ENCODE measurements at places on chromosomes 2 and 18. TPM values are rescaled to one million over a fixed set of nuclear protein-coding genes. Genes with fewer than 3 reads are reported as not detected.

GRCh38 chr2:134706587-134707329 is 12.0 kb downstream of the TMEM163 start:
- no peak for DNase-seq

Gene PRSS56
- 0.19 TPM for total RNA-seq

- DNase-seq = no peak
Measured at GRCh38 chr18:58492891-58493469, 135.9 kb downstream of the ALPK2 start.

DNA sequence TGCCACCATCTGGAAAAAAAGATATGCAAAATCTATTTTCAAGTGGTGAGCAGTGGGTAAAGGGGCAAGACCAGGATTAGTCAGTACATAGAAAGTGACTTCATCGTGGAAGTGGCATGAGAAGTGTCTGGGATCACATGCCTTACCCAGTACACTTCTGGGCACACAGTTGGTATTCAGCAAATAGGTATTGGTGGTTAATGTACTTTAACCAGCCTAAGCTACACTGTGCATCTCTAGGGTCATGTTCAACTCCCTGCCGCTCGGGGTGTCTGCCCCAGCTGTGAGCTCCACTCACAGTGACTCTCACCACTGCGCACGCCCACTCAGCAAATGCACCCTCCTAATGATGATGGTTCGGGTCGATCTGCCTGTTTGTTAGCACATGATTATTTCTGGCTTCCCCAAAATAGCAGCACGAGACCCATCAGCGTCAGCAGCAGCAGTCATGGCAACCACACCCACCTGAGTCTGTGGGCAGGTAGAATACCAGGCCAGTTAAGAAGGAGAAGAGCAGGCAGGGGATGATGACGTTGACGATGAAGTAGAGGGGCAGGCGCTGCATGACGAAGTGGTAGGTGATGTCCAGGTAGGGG is 11.1 kb downstream of the CHRNA1 start:
- DNase-seq = no peak

- DNase-seq = no peak
Measured at GRCh38 chr18:4146797-4147196, 308.3 kb downstream of the DLGAP1 start.

GRCh38 chr2:181124497-181124896 is 144.1 kb downstream of the UBE2E3 start:
- no peak for DNase-seq

DNA sequence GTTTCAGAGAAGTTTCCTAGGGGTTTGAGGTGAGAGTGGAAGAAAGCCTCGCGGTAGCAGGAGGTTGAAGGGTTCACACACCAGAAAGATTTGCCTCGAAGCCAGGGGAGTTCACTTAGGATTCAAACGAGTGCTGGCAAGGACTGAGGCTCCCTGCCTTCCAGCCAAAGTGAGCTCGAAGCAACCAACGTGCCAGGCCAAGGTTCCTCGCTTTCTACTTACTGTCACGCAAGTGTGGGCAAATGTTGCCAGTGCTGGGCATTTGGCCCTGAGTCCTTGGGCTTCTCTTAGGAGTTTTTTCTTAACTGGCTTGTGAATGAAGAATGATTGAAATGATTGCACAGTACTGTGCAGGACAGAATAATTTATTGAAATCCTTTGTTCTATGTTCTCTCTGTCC is 53.6 kb downstream of the TMEM178A start:
- no peak for DNase-seq

GRCh38 chr2:145813481-145813880 is 1293.6 kb upstream of the ZEB2 start:
- DNase-seq = no peak

DNA sequence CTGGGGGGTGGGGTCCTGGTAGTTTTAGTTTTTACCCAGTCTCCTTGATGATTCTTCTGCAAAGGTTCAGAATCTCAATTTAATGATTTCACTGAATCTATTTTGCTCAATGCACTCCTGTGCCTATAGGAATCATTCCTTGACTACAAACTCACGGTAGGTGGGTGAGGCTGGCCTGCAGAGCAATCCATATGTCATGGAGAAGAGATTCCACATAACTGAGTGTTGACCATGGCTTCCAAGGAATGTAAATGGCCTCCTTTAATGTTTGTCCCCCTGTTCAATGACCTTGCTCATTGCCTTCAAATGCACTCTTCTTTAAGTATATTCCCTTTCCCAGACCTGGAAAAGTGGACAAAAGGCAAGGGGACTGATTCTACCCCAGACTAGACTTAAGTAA is 12.5 kb downstream of the FAP start:
- DNase-seq = no peak

Gene SIX3
- total RNA-seq = not detected

Gene HOXD9
- total RNA-seq = 0.14 TPM

DNA sequence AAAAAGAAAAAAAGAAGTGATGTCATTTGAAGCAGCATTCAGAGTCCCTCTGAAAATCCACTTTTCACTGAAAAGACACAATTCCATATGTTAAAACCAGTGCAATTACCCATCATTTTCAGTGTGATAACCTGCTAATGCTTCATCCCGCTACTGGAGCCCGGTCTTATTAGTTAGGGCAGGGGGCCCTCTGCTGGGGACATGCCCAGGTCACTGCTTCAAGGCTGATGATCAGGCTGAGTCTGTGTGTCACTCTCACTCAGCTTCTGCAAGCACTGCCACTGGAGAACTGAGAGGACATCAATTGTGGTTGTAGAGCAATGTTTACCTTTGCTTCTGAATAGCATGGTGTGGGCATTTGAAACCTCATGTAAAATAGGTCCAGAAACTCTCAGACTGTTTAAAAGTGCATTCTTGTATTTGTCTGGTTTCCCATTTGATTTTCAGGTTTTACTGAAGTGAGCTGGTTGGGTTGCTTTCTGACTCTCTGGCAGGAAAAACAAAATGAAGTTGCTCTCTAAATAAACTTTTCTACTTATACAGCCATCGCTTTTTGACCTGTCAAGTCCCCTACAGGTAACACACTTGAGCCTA is 49.2 kb upstream of the NXPH2 start:
- no peak for DNase-seq

Gene LCT
- 1.1 TPM for total RNA-seq

Gene CTAGE1
- not detected for total RNA-seq

DNA sequence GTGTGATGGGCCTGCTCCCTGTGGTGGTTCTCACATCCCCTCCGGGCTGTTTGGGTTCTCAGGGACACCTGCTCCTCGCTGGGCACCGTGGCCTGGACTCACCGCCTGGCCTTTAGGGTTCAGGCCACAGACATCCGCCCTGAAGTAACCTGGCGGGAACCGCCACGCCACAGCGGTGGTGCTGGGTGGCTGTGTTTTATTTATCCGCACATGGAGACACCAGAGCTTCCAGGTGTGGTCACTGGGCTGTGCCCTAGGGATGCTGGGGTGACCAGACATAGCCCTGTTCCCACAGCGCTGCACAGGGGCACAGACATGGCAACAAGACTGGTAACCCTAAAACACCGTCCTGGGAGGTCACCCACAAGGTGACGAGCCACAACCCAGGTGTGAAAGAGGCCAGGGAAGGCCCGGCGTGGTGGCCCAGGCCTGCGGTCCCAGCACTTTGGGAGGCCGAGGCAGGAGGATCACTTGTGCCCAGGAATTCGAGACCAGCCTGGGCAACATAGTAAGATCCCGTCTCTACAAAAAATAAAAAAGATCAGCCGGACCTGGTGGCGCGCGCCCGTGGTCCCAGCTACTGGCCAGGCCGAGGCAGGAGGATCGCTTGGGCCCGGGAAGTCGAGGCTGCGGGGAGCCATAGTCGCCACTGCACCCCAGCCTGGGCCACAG is 649 bp upstream of the HSBP1L1 start:
- DNase-seq = no peak

DNA sequence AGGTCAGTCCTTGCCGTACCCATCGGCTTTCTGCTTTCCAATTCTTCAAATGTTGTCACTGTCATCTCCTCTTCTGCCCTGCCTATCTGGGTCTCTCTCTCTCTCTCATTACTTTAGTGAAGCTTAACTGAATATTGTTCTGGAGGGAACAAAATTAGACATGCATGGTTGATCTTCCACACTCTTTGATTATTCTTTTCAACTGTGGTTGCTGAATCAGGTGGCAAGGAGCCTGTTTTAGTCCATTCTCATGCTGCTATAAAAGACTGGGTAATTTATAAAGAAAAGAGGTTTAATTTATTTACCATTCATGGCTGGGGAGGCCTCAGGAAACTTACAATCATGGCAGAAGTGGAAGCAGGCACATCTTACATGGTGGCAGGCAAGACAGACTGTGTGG is 157.9 kb downstream of the ARL4C start:
- no peak for DNase-seq

Gene IL1RN
- total RNA-seq = 2.7 TPM
